ENCODE measurements at places on chromosomes 1 and 21. TPM values are rescaled to one million over a fixed set of nuclear protein-coding genes. Genes with fewer than 3 reads are reported as not detected.
A peak's percentile ranks its signal among the peaks of the same experiment; 100 is the strongest.

- DNase-seq: no peak
Observed at GRCh38 chr1:223709598-223709997, 2.7 kb upstream of the CAPN2 start.

DNA sequence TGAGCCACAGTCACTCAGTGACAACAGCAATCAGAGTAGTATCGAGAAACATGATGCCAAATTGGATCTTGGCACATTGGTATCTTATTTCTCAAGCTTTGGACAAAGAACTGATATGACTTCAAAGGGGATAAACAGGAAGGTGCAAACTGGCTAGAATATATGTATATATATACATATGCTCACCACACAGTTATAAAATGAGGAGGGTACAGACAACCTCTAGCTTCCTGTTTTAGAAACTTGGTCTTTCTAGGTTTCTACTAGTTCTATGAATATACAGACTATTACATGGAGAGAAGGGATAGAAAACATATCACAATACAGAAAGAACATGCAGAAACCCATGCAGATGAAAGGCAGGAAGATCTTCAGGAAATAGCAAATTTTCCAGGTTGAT, 292.1 kb upstream of the SNX7 start:
- DNase-seq: no peak

Gene CYP2J2
- 0.46 TPM for total RNA-seq

DNA sequence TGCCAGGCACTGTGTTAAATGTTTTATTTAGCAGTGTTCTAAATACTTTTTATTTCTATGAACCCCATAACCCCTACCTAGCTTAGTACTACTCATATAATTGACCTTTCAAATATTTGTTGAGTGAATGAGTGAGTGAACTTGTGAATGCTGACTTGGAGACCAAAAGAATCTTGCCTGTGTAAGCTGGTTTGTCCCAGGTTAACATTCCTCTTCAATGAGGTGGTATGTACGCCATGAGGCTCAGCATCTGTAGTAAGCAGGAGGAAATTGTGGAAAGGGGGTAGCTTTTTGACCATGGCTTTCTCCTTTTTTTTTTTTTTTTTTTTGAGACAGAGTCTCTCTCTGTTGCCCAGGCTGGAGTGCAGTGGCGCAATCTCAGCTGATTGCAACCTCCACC, 14.6 kb downstream of the MED18 start:
- DNase-seq: no peak

Gene UBASH3A
- total RNA-seq: 0.09 TPM

Gene SYT2
- total RNA-seq: 9.6 TPM

DNA sequence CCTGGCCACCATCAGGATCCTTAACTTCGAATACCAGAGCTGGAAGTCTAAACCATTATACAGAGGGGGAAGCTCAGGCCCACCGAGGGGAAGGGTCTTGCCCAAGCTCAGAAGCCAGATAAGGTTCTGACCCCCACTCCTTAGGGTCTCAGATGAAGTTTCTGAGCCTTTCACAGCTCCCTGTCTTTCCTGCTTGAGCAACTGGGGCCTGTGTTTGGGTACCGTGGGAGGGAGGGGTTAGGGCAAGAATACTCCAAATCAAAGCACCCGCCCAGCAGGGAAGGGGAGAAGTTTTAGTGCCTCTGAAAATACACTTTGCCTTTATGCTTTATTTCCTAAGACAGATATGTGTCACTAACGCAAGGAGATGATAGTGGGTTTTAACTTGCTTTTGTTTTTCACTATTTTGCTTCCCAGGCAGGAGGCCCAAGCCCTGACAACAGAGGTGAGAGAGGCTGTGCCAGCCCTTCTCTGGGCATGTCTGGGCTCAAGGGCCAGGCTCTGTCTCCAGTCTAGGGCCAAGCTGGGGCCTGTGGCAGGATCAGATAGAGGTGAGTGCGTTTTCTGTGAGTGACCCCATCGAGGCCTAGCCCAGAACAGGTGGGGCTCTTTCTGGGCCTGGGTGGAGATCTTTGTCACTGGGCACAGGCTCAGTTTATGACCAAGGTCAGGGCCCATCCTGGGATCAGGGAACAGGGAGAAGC, 20.5 kb upstream of the TENT5B start:
- DNase-seq: no peak

DNA sequence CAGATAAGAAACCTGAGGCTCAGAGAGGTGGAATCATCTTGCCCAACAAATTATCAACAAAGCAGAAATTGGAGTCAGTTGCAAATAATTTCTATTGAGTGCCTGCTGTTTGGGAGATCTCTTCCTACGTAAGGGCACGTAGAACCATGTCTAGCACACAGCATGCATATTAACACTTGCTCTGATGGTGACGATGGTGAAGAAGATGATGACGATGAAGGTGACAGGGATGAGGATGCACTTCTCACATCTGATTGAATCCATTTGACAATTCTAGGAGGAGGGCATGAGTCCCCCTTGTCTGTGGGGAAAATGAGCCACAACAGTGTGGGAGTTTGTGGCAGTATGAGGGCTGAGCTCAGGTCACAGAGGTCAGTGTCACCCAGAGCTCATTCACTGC, 183.6 kb downstream of the HIVEP3 start:
- DNase-seq: no peak

DNA sequence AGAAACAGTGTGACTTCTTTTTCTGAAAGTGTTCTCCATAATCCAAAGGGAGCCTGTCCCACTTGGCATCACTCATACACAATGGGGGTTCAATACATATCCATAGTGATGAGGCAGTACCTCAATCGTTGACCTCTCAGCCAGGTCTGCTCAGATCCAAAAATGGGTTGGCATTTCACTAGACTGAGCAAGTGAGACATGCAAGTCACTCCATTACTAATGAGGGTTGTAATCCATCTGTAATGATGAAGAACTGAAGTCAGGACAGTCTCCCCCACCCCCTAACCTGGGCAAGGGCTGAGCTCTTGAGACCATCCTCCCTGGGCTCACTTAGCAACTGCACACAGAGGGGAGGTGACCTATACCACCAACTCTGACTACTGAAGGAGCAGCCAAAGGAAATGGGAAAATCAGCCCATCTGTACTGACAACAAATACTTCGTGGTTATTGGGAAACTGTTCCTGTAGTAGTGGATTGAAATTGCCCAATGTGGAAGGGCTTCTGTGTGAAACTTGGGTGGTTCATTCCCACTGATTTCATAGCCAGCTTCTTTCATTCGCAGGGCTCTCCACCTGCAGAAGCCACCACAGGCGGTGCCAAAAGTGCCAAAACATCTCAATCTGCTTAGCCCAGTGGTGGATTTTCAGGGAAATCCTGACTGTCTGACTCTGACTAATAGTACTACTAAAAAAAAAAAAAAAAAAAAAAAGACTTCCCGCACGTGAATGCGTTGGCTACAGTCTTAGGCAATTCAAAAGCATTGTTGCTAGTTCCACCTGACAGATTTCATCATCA, 5.0 kb downstream of the NGF start:
- no peak for DNase-seq

Gene TNFRSF1B
- total RNA-seq: 2.1 TPM

Gene SPRR5
- total RNA-seq: not detected

Gene KRTAP20-4
- total RNA-seq: not detected

DNA sequence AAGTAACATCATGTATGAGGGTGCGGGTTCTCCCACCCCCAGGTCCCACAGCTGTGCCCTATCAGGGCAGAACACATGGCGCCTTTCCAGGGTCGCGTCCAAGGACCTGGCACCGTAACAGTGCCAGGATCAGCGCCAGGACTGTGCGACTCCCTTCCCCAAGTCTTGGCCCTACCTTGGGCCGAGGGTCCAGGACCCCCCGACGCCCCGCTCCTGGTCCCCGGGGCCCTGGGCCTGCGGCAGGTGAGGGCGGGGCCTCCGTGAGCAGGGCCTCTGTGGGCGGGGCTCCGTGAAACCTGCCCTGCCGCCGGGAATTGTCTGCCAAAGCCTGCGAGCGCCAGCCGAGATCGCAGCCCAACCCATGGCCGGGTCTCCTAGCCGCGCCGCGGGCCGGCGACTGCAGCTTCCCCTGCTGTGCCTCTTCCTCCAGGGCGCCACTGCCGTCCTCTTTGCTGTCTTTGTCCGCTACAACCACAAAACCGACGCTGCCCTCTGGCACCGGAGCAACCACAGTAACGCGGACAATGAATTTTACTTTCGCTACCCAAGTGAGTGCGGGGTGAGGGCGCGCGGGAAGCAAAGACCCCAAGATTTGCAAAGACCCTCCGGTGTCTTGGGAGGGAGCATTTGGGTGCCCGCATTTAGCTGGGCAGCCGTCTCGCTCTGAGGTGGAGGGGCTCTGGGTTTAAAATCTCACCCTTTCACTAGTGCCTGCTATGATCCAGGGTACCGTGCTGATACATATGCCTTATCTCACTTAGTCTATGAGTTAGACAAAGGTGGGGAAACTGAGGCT, at the start of gene RHBG:
Gene RHBG, plus strand, starts transcription at position 323 of the 796 bp plus-strand sequence. Its CDS starts 39 bp downstream, at position 362.
- DNase-seq: peak; percentile 86

- no peak for DNase-seq
Observed at GRCh38 chr1:226874579-226875425, 4.4 kb downstream of the PSEN2 start.

Gene TSPAN2
- 12.0 TPM for total RNA-seq

DNA sequence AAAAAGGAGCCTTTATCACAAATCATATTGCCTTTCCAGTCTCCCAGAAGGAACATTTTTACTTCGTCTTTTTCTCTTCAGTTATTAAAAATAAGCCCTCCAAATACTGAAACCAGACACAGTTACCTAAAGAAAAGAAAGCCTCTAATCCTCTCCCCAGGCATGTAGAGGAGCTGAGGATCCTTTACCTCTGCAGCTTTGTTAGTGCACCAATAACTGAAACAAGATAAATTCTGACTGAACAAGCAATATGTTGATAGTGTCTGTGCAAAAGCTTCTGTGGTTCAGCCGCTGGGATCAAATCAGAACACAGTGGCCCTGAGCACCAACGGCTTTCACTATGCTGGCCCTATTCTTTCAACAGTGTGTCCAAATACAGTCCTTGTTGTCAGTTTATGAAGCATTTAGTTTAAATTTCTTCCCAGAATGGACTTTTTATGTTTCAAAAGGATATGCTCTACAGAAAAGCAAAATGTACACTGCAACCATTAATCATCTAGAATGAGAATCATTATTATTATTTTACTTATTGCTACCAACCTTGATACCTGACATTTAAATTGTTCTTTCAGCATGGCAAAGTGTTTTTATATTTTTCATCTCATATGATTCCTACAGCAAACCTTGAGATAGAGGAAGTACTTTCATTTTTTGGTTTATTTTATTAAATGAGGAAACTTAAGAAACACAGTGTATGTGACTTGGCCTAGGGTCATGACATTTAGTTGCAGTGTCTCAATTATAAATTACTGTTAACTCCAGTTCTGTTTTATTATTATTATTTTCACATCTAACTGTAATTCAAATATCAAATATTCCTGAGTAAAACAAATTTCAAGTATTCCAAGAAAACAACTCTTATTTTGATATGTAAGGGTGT, 217.9 kb downstream of the NEGR1 start:
- no peak for DNase-seq

DNA sequence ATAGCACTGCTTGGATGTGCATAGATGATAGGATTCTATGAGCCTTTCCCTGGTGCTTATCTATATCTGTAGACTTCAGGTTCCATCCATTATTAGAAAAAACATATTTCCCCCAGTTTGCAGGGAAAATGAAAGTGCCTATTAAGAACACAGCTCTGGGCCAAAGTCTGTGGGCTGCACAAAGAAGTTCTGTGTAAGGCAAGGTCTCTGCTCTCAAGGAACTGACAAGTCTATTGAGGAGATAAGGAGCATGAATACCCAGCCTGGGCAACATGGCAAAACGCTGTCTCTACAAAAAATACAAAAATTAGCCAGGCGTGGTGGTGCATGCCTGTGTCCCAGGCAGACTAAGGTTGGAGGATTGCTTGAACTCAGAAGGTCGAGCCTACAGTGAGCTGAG, 22.3 kb upstream of the SDE2 start:
- DNase-seq: no peak

DNA sequence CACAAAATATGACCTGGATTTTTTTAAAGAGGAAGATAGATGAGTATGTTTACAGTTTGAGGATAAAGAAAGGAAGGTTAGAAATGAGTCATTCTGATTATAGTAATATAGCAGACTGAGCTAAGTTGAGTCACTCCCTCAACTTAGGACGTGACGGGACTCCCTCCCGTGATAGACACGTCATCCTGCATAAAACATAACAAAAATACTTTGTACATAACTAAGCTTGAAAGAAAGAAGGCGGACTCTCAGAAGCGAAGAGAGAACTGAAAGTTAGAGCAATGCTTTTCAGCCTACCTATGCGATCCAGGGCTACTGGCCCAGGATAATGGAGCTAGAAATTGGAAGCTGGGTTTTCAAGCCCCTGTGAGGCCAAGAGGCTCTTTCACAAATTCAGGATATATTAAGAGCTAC, 53.0 kb upstream of the DESI2 start:
- no peak for DNase-seq

Gene TRIM67
- total RNA-seq: not detected

DNA sequence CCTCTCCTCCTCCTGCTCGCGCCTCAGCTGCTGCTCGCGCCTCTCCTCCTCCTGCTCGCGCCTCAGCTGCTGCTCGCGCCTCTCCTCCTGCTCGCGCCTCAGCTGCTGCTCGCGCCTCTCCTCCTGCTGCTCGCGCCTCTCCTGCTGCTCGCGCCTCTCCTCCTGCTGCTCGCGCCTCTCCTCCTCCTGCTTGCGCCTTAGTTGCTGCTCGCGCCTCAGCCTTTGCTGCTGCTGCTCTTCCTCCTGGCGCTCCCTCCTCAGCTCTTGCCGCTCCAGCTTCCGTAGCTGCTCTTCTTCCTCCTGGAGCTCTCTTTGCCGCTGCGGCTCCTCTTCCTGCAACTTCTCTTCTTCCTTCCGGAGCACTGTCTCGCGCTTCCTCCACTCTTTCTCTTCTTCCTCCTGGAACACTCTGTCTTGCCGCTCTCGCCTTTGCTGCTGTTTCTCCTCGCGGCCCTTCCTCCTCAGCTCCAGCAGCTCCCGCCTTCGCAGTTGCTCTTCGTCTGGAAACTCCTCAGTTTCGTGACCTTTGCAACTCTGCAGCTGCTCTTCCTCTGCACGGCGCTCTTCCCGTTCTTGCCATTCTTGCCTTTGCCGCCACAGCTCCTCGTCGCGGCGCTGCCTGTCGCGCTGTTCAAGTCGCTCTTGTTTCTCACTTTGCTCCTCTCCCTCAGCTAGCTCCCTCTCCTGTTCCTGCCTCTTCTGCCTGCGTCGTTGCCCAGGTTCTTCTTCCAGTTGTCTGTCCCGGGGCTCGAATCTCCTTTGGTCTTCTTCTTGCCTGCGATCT, 3.0 kb downstream of the TCHH start:
- DNase-seq: peak; percentile 14

DNA sequence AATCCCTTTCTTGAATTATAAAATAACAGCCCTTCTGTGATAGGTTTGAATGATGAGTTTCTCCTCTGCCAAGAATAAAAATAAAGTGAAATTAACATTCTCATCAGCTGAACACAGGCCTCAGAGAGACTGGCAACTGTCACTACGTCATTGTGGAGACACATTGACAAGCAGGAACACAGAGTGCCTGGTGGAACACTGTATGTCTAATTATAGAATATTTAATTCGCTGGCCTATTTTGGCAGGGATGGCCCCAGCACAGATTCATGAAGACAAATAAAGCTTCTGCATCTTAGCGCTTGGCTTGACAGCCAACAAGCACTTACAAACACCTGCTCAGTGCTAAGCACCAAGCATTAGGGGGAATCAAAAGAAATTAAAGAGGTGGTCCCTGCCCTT, 52.0 kb upstream of the SMYD2 start:
- DNase-seq: no peak

- DNase-seq: peak; percentile 48
Observed at GRCh38 chr21:34367320-34367935, 3.6 kb downstream of the KCNE2 start.

All from WTC11 (cell line).